ENCODE measurements at places on chromosomes 3 and 15. TPM values are rescaled to one million over a fixed set of nuclear protein-coding genes. Genes with fewer than 3 reads are reported as not detected.

DNAH12 gene
- 0.70 TPM for total RNA-seq

ZNF662 gene
- 45.1 TPM for total RNA-seq

MITF gene
- 28.0 TPM for total RNA-seq

DNA sequence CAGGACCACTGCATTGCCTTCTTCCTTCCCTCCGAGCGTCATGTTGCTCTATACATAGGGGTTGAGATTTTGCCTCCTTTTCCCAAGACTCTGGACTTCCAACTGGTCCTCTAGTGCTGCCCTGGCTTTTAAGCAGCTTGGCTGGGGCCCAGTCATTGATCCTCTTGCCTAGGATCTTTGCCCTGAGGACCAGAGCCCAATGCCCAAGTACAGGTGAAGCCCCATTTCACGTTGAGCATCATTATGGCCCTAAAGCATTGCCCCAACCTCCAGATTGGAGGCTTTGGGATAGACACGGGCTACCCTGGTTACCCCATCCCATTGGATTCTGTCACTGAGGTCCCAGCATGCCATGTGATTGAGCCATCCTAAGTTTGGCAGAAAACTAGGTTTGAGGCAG is 47.7 kb downstream of the CYP19A1 start:
- DNase-seq = no peak
